ENCODE measurements at places on chromosomes 6 and 20.

DNA sequence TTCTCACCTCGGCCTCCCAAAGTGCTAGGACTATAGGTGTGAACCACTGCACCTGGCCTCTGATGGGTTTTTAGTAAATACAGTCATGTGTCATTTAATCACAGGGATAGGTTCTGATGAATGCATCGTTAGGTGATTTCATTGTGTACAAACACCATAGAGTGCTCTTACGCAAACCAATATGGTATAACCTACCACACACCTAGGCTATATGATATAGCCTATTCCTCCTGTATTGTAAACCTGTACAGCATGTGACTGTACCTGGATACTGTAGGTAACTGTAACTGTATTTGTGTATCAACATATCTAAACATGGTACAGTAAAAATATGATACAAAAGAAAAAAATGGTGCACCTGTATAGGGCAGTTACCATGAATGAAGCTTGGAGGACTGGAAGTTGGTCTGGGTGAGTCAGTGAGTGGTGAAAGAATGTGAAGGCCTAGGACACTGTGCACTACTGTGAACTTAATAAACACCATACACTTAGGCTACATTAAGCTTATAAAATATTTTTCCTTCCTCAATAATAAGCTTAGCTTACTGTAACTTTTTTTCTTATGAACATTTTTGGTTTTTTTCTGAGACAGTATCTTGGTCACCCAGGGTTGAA, 10.0 kb downstream of the BICRAL start:
- no peak for DNase-seq

DNA sequence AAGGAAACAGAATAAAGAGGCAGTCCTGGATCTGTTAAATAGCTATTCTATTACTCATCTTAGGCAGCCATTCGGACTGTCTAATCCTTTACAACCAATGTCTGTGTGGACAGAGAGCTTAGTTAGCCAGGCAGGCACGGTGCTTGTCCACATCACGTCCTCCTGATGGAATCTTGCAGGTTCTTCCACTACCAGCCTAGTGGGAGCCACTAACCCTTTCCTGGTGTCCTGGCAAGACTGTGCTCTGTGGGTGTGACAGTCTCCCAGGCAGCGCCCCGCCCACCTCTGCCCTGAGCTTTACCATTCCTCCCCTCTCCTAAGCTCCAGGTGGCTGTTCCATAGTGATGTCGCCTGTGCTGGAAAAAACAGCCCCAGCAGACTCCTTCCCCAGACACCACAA, 78.3 kb upstream of the CLDN20 start:
- peak; percentile 73 for DNase-seq

- DNase-seq: no peak
Measured at GRCh38 chr6:143839196-143839595, 3.9 kb upstream of the LTV1 start.

- no peak for DNase-seq
Measured at GRCh38 chr6:21504790-21505189, 88.8 kb upstream of the SOX4 start.

- no peak for DNase-seq
Measured at GRCh38 chr6:123803504-123804013, at the start of gene NKAIN2. TSS of gene NKAIN2 (plus strand) at chr6:123803865.

GRCh38 chr6:83192456-83192855, 609 bp downstream of the PGM3 start:
- no peak for DNase-seq

Data from NCI-H82 (cell line).